ENCODE measurements at places on chromosomes 13 and 19. TPM values are rescaled to one million over a fixed set of nuclear protein-coding genes. Genes with fewer than 3 reads are reported as not detected.
A peak's percentile ranks its signal among the peaks of the same experiment; 100 is the strongest.

- DNase-seq: peak; percentile 54
Observed at GRCh38 chr19:40398417-40399131, 8.6 kb upstream of the HIPK4 start.

GRCh38 chr19:35120898-35121297 lies 5.3 kb downstream of the FXYD3 start:
- no peak for DNase-seq

DNA sequence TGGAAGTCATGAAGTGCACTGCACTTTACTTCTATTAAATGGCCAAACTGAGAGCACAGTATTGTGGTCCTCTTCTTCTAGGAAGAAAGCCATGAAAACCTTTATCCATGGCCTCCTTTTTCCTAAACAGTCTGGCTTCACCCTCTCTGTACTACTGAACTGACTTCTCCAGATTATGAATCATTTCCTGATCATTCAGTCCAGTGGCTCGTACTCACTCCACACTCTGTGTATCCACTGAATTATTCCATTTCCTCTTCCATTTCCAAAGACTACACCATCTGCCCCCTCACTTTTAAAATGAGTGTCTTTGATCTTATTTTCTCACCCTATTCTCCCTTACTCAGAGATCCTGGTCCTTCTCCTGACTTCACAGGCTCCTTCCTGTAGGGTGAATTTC lies 29.7 kb upstream of the FREM2 start:
- no peak for DNase-seq

GRCh38 chr19:8361921-8362793 lies 1.8 kb upstream of the ANGPTL4 start:
- DNase-seq: peak; percentile 69

GRCh38 chr19:4130744-4131438 lies 7.0 kb upstream of the MAP2K2 start:
- DNase-seq: no peak

GRCh38 chr13:28545583-28546333 lies 50.8 kb upstream of the FLT1 start:
- DNase-seq: no peak

- DNase-seq: no peak
Observed at GRCh38 chr19:35328851-35329285, at the start of gene CD22. Gene CD22 (plus strand): TSS chr19:35329187. CDS start chr19:35332041, 2,854 bp downstream.

DNA sequence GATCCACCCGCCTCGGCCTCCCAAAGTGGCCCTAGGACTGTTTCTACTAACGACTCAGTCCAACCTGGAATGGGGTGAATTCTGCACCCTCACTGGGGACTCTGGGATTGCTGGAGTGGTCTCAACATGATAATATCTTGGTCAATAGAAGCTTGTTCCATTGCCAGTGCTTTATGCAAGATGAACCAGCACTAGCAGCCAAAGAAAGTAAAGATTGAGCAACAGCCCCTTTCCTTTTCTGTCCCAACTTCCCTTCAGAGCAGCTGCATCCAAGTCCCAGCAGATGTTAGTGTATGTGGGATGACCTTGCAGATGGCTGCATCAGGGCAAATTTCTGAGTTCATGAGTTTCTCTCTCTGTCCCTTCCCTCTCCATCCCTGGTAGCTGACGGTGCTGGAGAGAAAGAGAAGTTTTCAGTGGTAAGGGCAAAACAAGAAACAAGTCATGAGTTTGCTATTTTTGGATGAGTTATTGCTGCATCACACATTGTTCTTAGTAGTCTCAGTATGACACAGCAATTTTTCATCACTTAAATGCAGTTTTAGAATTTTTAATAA lies 183.6 kb upstream of the EDNRB start:
- DNase-seq: no peak

- no peak for DNase-seq
Observed at GRCh38 chr13:42574435-42575311, 721 bp downstream of the TNFSF11 start.

GRCh38 chr19:34475026-34475974 lies 6.3 kb upstream of the WTIP start:
- no peak for DNase-seq

DNA sequence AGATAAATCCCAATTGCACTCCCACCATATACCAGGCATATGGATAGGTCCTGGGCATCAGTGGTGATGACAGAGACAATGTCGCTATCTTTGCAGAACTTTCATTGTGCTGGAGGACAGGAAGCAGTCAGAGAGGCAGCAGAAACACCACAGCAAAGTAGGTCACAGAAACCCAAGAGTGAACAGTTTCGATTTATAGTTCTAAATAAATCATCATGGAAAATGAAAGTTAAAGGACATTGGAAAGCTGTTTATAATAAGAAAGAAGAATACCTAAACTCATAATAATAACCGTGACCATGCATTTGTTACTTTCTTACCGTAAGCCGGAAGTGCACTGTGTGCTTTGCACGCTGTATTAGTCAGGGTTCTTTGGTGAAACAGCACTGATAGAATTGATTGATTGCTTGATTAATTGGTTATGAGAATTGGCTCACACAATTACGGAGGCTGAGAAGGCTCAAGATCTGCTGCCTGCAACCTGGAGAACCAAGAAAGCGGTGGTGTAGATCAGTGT lies 38.9 kb downstream of the ALOX5AP start:
- no peak for DNase-seq

DNA sequence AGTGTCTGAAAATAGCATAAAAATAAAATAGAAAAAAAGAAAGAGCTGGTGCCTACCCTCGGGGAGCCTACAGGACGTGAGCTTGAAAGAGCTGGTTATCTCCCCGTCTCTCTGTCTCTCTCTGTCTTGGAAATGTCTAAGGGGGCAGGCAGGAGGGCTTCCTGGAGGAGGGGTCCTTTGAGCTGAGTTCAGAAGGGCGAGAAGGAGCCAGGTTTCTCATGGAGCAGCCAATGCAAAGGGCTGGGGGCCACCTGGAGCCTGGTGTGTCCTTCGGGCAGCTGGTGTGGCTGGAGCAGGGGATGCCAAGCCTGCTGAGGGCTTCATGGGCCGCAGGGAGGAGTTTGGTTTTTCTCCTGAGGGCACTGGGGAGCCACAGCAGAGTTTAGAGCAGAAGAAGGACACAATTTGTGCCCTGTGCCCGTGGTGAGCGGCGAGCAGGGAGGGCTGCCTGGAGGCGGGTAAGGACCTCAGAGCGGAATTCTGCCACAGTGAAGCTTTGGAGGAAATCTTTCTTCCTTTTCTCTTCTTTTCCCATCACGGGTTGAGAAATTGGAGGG lies 38.7 kb downstream of the EFNA2 start:
- DNase-seq: no peak

DNA sequence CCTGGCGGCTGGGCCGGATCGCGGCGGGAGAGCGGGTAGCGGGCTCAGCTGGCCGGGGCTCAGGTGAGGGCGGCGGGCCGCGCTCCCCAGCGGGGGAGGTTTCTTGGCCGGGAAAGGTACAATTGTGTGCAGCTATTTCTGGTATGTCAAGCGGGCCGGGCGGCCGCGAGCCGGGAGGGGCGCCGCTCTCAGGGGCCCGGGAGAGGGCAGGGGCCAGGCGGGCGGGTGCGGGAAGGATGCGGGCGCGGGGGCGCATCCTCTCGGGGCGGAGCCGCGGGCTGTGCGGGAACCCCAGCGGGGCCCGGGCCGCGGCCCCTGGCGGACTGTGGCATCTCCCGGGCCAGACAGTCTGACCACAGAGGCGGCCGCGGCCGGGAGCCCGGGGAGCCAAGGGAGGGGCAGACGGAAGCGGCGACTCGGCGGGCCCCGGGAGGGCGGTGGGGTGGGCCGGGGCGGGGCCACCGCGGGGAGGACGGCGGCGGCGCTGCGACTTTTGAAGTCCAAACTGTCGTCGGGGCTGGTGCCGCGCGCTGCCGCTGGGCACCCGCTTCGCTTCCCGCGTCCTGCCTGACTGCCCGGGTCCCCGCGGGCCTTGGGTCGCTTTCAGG lies at the start of gene LMO7:
TSS of gene LMO7 (plus strand) at position 503 of the 608 bp plus-strand sequence. CDS start 328 bp downstream, outside the sequence.
- DNase-seq: peak; percentile 36

- DNase-seq: no peak
Observed at GRCh38 chr19:39558624-39559117, 18.7 kb upstream of the EID2 start.

- DNase-seq: no peak
Observed at GRCh38 chr19:16418597-16418962, 53.2 kb downstream of the EPS15L1 start.

GRCh38 chr19:58394821-58395219 lies 636 bp upstream of the RNF225 start:
- no peak for DNase-seq

DNA sequence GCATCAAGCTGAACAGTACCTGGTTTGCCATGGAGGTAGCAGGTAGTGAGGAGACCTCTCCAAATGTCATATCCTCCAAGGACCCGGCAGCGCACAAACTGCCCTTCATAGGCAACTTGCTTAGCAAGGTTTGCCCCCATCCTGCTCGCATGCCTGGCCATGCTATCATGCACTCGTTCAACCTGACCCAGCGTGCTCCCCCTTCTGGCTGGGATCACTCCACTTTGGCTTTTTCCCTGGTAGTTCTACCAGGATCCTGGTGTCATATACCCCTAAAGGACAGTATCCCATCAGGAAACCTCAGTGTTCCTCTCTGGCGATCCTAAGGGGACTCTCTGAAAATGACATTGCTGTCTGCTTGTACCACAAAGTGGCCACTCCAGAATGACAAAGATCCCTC lies 38.6 kb upstream of the ZNF30 start:
- no peak for DNase-seq

GRCh38 chr19:18636969-18637629 lies at the start of gene KLHL26:
Gene KLHL26 (plus strand): TSS chr19:18637028. CDS start chr19:18637055, 27 bp downstream.
- no peak for DNase-seq

GRCh38 chr19:30253581-30253996 lies 118.6 kb upstream of the ZNF536 start:
- no peak for DNase-seq

DNA sequence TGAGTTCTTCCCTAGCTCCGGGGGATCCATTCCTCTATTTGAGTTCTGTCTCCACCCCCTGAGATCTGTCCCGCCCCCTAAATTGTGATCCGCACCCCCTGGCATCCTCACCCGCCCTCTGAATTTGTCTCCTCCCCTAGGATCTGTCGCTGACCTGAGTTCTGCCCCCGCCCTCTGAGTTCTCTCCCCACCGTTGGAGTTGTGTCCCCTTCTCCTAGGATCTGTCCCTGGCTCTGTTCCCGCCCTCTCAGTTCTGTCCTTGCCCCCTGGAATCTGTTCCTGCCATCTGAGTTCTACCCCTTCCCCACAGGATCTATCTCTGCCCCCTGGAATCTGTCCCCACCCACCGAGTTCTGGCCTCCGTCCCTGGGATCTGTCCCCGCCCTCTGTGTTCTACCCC lies 1.0 kb upstream of the SLC17A7 start:
- DNase-seq: no peak

DNA sequence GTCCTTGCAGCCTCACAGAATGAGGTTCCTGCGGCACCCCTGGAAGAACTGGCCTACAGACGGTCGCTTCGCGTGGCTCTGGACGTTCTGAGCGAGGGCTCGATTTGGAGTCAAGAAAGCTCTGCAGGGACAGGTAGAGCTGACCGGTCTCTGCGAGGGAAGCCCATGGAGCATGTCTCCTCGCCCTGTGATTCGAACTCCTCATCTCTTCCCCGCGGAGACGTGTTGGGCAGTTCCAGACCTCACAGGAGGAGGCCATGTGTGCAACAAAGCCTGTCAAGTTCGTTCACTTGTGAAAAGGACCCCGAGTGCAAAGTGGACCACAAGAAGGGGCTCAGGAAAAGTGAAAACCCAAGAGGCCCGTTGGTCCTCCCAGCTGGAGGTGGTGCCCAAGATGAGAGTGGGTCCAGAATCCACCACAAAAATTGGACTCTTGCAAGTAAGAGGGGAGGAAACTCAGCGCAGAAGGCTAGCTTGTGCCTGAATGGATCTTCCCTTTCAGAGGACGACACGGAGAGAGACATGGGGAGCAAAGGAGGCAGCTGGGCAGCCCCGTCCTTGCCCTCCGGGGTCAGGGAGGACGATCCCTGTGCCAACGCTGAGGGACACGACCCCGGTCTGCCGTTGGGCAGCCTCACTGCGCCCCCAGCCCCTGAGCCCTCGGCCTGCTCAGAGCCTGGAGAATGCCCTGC lies 23.4 kb upstream of the NDUFS7 start:
- DNase-seq: no peak

DNA sequence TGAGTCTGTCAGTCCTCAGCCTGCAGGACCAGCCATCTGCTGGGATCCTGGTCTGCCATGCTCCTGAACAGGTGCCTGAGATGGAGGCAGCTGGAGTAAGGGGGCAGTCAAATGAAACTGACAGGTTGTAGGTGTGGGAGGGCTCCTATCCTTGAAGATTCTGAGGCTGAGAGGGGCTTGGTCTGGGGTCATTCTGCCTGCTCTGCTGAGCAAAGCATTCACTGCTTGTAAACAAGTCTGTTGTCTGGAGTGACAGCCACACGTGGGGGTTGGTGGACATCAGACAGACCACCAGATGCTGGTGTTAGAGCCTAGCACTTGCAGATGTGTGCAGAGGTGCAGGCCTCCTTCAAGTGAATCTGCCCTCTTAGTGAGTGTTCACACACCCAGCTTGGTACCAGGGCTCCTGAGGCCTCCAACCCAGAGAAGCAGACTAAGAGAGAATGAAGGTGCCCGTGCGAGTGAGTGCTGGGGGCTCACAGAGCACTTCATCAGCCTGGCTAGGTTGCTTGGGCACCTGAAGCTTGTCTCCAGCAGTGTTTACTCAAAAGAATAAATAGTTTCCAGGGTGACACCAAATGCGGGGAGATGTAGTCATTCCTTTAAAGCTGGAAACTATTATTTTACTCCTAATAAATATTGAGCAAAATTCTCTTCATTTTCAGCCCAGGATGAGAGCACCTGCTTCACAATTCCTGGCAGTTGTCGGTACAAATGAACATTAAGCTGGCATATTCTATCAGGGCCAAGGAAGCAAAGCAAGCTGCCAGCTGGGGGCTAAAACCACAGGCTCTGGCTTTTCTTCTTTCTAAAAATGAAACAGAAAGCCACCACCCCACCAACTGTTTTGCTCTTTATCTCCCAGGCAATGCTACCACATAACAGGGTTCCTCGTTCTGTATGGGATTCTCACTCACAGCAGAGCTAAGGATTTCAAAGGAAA lies 82.3 kb downstream of the RNASEH2B start:
- peak; percentile 61 for DNase-seq

Gene PRX
- polyA plus RNA-seq: 10.4 TPM

Gene PNMA8B
- 2.9 TPM for polyA plus RNA-seq

Gene NCR1
- 0.37 TPM for polyA plus RNA-seq

Gene PRSS57
- 0.18 TPM for polyA plus RNA-seq

Gene CD209
- 1.4 TPM for polyA plus RNA-seq

Gene CTXN1
- 12.6 TPM for polyA plus RNA-seq

Gene HNRNPL
- polyA plus RNA-seq: 538 TPM

Gene SLC8A2
- polyA plus RNA-seq: 0.13 TPM

Gene KHSRP
- 280 TPM for polyA plus RNA-seq

Gene KEAP1
- polyA plus RNA-seq: 74.0 TPM

Gene ZFR2
- 2.4 TPM for polyA plus RNA-seq

Gene ATP4B
- 0.33 TPM for polyA plus RNA-seq

Gene CASP14
- 0.05 TPM for polyA plus RNA-seq
